Kasumi-1 (cell line): ENCODE measurements at places on chromosomes 5 and 9.

DNA sequence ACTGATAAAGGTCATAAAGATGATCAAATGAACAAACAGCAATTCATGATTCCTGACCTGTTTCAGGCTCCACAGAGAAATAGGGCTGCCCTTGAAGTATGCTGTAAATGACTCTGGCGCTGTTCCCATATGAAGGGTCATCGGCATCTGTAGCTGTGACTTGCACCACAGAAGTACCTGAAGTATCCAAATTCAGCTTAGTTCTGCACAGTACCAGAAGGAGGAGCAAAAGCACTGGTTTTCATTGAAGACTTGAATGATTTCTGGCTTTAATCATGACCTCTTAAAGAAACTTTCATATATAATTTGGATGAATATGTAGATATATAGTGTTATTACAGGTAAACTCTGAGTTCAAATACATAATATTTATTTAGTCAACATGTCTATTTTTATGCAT lies 109.1 kb downstream of the CDH10 start:
- peak; percentile 9 for DNase-seq

DNA sequence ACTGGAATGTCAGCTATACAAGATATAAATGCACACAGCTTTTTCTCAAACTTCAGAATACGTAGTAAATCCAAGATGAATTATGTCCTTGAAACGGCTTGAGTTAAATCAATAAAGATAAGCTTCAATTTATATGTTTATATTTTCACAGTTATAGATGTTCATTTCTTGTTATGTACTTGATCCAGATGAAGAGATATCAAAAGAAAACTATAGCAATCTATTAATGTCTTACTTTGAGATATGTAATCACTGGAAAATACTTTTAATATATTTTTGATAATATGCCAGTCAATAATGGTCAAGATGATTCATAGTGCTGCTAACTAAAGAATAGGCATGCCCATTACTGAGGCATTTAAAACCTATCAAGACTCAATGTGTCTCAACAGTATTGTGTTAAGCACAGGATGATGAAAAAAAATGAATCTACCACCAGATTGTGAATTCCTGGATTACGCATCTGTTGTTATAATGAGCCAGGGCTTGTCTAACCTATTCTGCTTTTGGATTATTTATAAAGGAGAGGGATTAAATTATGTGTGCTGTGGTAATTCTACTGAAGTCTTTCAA lies 372.6 kb upstream of the PRR16 start:
- DNase-seq: no peak

GRCh38 chr9:82930116-82930515 lies 132.8 kb downstream of the RASEF start:
- no peak for DNase-seq

DNA sequence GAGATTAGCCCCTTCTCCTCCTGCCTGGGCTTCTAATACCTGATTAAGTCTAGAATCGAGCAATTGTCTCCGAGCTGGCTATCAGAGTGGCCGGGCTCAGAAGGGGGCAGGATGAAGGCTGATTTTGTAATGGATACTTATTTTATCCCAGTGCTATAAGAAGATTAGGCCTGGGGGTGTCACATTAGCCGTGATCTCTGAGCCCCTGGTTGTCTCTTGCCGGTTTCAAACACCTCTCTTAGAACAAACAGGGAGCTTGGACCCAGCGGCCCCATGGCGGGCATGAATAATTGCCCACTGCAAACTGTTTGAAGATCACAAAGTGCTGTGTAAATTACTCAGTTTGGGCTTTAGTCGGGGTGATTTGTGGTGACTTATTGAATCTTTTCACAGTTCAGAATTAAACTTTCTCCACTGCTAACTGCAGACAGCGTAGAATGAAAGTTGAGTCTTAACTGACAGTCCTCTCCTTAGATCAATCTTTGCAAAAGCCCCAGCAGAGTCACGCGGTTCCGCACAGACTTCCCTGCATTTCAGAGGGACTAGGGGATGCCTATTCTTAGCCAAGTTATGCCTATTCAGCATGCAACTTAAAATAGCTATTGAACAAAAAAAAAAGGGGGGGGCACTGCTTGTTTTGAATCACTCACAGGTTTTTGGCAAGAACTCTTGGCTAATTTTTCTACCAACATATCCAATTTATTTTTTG lies 200.6 kb upstream of the IRX1 start:
- DNase-seq: no peak

- DNase-seq: no peak
These were observed 134.7 kb downstream of the GADD45G start for GRCh38 chr9:89739511-89739910.

GRCh38 chr5:28708472-28708871 lies 1670.1 kb upstream of the CDH9 start:
- no peak for DNase-seq

DNA sequence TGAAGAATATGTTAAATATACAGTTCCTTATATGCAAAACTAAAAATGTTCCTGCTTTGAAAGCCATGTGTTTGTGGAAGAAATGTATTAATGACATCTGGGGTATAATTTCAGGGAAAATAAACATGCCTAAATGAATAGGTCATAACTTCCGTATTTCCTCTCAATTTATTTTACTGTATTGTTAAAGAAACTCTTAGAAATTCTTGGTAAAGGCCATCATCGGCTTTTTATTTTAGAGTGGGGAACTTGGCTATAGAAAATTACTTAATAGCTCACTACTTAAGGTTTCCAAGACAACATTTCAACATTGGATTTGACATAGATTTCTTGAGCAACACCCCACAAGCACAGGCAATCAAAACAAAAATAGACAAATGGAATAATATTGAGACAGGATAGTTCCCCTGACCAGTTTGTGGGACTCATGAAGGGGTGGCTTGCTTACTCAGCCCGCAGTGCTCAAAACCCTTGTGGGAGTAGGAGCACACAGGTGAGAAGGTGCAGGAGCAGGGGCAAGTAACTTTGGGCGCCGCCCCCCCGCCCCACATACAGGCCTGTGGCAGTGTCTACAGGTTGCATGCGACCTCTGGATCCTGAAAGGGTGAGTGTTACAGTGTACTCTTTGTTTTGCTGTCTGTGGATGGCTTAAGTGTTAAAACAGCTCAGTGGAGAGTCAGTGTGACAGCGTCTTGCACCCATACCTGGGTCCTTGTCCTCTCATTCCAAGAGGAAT lies 891.4 kb upstream of the C9orf72 start:
- no peak for DNase-seq

- DNase-seq: no peak
These were observed 855.9 kb upstream of the CDH10 start for GRCh38 chr5:25500635-25501034.

- DNase-seq: no peak
These were observed 185.2 kb downstream of the GADD45G start for GRCh38 chr9:89789922-89790510.

DNA sequence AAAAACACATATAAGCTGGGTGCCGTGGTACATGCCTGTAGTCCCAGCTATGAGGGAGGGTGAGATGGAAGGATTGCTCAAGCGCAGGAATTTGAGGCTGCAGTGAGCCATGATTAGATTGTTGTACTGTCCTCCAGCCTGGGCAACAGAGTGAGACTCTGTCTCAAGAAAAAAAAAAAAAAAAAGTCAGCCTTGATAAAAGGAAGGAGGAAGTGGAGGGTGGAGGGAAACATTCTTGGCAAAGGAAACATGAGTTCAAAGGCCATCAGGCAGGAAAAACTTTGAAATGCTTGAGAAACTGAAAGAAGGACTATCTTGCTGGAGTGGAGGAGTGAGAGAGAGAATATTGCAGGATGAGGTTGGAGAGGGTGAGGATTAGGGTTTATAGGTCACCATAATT lies 18.3 kb upstream of the ANKHD1 start:
- no peak for DNase-seq

- DNase-seq: no peak
These were observed 463.5 kb downstream of the RASEF start for GRCh38 chr9:82599336-82599949.

DNA sequence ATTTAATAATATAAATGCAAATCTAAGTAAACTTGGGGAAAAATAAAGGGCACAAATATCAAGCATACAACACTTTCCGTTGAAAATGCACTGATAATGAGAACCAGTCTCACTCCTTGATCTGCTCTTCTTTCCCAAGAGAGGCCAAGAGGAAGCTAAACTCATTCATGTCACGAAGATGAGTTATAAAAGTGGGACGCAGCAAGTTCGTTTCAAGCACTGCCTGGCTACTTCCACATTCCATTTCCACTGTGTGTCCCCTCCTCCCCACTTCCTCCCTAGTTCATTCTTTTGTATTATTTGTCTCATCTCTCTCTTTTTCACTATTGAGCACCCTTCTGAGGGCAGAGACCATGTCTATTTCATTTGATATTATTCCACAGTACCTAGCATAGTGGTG lies 158.1 kb downstream of the SLC24A2 start:
- DNase-seq: peak; percentile 19

GRCh38 chr5:175383350-175383749 lies 60.6 kb downstream of the DRD1 start:
- no peak for DNase-seq

- DNase-seq: no peak
These were observed 682.8 kb upstream of the WWC1 start for GRCh38 chr5:167608390-167609272.

DNA sequence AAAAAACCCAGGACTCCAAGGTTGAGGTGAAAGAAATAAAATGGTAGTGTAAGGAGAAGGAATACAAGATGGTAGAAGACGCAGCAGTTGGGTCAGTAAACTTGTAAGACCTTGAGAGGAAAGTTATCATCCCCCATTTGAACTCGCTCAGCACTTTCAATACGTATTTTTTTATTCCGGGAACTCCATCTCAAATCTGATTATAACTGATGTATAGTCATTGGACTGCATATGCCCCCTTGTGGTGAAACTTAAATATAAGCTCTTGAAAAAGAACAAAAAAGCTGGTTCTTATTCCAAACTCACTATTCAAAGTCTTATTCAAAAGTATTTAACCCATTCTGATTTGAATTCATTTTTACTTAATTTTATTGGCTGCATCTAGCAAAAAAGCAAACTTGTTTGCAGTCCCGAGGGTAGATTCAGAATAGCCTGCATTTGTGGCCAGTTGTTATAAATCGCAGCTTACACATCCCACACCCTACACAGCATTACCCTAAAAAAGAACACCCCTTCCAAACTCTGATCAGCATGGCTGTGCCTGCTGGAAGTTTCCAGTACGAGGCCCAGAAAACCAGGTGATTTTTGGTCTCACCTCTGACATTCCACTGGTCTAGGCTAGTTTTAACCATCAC lies 118.0 kb downstream of the ESM1 start:
- DNase-seq: peak; percentile 82

DNA sequence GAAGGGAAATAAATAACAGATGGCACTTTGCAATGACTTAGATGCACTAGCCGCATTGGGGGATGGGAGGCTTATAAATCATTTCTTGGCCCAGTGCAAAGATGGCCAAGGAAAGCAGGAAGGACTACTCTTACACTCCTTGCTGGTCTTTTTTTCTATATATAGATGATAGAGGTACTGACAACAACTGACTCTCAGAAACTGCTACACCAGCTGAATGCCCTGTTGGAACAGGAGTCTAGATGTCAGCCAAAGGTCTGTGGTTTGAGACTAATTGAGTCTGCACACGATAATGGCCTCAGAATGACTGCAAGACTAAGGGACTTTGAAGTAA lies 1.7 kb downstream of the CCNG1 start:
- peak; percentile 35 for DNase-seq

GRCh38 chr9:89952401-89952800 lies 347.6 kb downstream of the GADD45G start:
- DNase-seq: no peak

DNA sequence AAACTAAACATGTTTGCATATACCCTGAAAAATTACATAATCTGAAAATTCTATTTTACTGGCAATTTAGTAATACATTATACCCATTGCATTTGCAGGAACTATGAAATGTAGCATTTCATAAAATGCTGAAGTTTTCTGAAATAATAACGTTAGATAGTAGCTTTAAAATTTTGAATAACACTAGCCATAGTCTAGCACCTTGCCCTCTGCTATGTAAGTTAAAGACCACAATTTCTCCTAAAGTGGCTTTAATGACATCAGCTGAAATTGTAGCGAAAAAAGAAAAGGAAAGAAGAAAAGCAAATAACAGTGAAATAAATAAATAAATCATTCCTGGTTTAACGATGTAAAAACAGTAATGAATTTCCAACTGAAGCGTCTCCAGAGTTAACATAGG lies 172.8 kb upstream of the RASA1 start:
- DNase-seq: no peak

GRCh38 chr5:41695920-41696582 lies 174.2 kb downstream of the OXCT1 start:
- no peak for DNase-seq

- no peak for DNase-seq
These were observed 24.9 kb downstream of the SMAD5 start for GRCh38 chr5:136157514-136157913.

GRCh38 chr5:132714456-132715307 lies 22.7 kb downstream of the KIF3A start:
- peak; percentile 49 for DNase-seq
